ENCODE measurements at places on chromosomes 12 and 14.
A peak's percentile ranks its signal among the peaks of the same experiment; 100 is the strongest.

DNA sequence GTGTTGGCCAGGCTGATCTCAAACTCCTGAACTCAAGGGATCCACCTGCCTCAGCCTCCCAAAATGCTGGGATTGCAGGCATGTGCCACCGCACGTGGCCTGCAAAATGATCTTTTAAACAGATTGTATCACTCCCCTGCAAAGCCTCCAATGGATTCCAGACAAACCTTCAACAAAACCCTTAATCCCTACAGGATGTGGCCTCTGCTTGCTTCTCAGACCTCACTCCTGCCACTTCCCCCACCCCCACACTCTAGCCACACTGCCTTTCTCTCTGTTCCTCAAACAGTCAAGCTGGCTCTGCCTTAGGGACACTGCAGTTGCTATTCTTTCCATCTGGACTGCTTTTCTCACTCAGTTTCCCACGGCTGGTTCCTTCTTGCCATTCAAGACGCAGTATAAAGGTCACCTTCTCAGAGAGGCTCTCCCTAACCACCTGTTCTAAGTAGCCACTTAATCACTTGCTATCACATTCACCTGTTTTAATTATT is 47.3 kb upstream of the TMED10 start:
- no peak for DNase-seq

GRCh38 chr14:76537906-76538647 is 162.1 kb downstream of the ESRRB start:
- no peak for DNase-seq

DNA sequence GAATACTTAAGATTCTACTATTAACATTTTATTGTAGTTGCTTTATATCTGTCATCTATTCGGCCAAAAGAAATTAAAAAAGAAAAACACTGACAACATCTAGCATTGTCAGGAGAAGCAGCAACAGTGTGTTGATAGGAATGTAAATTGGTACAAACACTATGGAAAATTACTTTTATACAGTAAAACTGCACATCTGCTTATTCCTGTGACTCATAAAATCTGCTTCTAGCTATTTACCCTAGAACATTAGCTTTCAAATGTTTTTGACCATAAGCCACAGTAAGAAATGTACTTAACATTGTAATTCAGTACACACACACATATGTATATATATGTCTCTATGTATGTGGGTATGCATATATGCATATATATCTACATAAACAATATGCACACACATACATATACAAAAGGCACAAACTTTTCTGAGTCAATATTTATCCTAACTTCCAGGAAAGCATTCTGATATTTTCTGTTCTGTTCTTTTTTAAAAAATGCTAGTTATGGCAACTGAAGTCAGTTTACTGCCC is 278.9 kb upstream of the GARIN2 start:
- DNase-seq: no peak

GRCh38 chr14:51616724-51617409 is 34.8 kb upstream of the FRMD6 start:
- no peak for DNase-seq

GRCh38 chr12:132326646-132327045 is 2.7 kb downstream of the GALNT9 start:
- no peak for DNase-seq

DNA sequence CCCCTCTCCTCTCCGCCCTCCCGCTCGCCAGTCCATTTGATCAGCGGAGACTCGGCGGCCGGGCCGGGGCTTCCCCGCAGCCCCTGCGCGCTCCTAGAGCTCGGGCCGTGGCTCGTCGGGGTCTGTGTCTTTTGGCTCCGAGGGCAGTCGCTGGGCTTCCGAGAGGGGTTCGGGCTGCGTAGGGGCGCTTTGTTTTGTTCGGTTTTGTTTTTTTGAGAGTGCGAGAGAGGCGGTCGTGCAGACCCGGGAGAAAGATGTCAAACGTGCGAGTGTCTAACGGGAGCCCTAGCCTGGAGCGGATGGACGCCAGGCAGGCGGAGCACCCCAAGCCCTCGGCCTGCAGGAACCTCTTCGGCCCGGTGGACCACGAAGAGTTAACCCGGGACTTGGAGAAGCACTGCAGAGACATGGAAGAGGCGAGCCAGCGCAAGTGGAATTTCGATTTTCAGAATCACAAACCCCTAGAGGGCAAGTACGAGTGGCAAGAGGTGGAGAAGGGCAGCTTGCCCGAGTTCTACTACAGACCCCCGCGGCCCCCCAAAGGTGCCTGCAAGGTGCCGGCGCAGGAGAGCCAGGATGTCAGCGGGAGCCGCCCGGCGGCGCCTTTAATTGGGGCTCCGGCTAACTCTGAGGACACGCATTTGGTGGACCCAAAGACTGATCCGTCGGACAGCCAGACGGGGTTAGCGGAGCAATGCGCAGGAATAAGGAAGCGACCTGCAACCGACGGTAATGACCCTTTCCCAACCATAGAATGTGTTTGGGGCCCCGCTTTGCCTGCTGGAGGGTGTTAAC is 615 bp downstream of the CDKN1B start:
- DNase-seq: no peak

GRCh38 chr12:49476091-49476490 is 62.7 kb upstream of the KCNH3 start:
- no peak for DNase-seq

- DNase-seq: peak; percentile 22
Observed at GRCh38 chr12:28172434-28173030, 17.7 kb upstream of the CCDC91 start.

- no peak for DNase-seq
Observed at GRCh38 chr14:75123991-75124390, 2.9 kb downstream of the NEK9 start.

GRCh38 chr12:12720672-12721161 is 3.5 kb downstream of the CDKN1B start:
- no peak for DNase-seq

- no peak for DNase-seq
Observed at GRCh38 chr12:12265571-12266388, 1.1 kb downstream of the LRP6 start.

- DNase-seq: no peak
Observed at GRCh38 chr12:62693376-62694050, 226.9 kb downstream of the MON2 start.

DNA sequence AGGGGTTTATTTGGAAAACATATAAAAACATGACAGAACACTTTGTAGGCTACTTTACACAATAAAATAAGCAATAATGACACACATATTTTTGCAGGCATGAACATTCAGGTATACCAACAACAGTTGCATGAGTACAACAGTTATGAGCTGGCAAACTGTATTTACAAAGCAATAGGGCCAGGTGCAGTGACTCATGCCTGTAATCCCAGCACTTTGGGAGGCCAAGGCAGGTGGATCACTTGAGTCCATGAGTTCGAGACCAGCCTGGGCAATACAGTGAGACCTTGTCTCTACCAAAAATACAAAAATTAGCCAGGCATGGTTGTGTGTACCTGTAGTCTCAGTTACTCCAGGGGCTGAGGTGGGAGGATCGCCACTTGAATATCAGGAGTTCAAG is 101.1 kb downstream of the BMP4 start:
- no peak for DNase-seq

DNA sequence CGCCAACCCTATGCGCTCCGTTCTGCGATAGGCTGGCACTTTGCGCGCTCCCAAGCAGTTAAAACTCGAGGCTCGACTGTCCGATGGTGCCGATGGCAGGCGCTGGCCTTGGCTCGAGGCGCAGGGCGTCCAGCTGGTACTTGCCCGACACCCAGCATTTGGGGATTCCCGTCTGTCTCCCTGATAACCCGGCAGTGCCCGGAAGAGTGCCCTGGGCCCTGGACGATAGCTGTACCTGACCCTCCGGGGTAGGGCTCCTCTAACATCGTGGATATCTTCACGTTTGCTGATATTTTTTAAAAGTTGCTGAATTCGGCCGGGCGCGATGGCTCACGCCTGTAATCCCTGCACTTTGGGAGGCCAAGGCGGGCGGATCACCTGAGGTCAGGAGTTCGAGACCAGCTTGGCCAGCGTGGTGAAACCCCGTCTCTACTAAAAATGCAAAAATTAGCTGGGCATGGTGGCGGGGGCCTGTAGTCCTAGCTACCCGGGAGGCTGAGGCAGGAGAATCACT is 908 bp upstream of the WIF1 start:
- no peak for DNase-seq

- no peak for DNase-seq
Observed at GRCh38 chr14:43754838-43755237, 752.2 kb downstream of the FSCB start.

DNA sequence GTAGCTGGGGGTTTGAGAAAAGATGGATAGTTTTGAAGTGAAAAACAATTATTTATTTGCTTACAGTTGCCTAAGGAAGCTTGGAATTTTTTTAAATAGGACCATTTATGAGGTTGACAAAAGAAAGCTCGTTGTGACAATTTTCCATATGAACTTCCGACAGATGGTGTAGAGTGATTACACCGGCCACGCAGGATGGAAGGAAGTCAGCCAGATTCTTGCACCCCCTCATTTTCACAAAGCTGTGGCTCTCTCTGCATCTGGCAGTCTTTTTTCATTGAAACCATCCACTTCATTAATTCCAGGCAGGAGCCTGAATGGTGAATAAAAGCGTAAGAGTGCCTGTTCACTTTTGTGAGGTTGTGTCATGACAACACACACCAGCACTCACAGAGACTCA is 1284.1 kb downstream of the AACS start:
- no peak for DNase-seq

GRCh38 chr12:27260746-27261145 is 16.7 kb downstream of the STK38L start:
- no peak for DNase-seq

GRCh38 chr14:67927244-67927643 is 107.7 kb downstream of the RAD51B start:
- no peak for DNase-seq

DNA sequence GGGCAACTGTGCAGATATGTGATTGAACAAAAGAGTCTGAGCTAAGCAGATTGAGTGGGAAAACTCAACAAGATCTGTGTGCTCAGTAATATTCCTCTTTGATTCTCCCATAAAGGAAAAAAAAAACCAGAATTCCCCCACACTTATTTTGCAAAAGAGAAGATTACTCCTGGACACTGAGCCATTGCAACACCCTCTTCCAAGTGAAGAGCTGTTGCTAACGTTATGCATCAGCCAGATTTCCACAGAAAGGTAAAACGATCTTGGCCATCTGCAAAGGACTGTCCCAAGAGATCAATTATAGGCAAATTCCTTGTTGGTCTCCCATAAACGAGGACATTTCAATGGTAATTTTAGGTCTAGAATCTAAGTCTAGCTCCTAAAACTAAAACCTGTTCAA is 587.7 kb downstream of the C12orf50 start:
- no peak for DNase-seq

GRCh38 chr14:88616697-88617096 is 53.9 kb downstream of the ZC3H14 start:
- no peak for DNase-seq

DNA sequence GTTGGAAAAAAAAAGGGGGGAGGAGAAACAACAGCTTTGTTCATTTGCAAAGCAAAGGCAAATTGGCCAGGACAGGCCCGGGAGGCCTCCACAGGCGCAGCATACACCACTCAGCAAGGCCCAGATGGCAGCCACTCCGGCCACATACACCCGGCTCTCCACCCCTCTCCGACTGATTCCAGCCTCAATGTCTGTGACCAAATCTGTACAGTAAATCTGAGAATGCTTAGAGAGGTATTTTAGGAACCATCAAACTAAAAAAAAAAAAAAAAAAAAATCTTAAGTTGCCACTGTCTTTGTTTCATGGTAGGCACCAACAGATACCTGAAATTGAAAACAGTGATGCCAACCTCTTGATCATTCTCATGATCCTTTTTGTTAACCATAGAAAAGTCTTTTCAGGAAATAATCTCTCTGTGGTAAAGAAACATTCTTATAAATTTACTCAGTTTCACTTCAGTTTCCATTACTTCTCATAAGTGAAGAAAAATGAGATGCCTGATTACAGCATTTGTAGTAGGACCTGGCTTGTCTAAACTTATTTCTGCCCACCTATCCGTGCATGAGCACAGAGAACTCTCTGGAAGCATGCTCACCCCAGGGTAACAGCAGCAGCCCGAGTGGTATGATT is 20.2 kb downstream of the VPS37B start:
- no peak for DNase-seq

- no peak for DNase-seq
Observed at GRCh38 chr14:63924375-63924774, 71.6 kb downstream of the SYNE2 start.

DNA sequence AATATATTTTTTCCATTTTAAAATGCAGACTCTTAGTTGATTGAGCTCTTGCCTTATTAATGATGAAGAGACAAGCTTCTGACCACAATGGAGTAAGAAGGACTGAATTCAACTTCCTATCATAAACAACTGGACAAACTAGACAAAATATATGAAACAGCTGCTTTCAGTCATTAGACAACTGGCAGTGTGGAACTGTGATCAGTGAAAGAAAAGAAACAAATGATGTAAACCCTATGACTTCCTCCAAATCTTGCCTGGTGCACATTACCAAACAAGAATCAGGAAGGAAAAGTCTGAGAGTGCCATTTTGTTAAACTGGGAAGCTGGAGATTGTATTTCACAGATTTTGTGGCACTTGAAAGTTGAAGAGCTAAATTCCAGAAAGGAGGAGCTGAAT is 154.7 kb upstream of the ATXN7L3B start:
- no peak for DNase-seq

GRCh38 chr12:108622421-108622820 is 11.3 kb downstream of the SELPLG start:
- DNase-seq: peak; percentile 4

DNA sequence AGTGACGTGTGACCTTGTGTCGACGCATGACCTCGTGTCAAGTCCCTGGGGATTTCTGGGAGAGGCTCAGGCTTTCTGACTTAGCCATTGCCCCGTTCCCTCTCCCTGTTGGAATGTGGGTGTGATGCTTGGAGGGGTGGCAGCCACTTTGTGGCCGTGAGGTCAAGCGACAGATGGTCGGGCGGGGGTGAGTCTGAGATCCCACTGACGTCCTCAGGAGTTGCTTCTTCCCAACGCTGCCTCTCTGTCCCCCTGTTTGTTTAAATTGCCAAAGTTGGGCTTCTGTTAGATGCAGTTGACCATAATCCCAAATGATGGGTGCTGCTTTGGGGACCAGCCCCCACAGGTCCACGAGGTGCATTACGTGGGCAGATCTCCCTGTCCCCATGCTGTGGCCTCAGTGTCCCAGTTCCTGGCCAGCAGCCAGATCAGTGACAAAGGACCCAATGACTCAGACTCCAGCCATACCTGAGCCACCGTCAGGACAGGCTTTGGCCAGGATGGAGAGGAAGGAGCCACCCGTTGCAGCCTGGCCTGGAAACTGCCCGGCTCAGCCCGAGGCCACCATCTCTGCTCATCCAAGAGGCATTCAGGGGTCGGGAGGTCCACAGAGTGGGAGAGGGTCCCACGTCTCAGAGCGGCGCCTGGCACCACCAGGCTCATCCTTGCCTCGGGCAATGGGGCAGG is 34.4 kb upstream of the GALNT9 start:
- DNase-seq: no peak

DNA sequence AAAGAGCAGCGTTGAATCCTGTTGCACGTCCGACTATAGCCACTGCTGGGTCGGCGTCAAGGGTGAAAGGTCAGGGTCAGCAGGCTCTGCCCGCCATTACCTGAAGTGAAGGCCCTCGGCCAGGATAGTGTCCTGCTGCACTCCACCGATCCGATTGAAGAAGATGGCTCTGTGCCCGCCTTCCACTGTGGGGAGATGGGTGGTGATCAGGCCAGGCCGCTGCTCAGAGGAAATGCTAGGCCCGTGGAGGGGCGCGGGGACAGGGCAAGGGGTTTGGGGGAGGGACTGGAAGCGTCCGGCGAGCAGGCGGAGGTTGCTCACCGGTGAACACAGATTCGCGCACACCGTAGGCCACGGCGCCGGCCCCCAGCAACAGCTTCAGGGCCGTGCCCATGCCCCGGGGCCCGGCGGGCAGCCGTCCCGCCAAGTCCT is 352 bp downstream of the PHB2 start:
- no peak for DNase-seq

- no peak for DNase-seq
Observed at GRCh38 chr14:103301512-103302354, 32.3 kb upstream of the EIF5 start.
